ENCODE measurements at places on chromosomes 16 and 17.

- no peak for DNase-seq
Measured at GRCh38 chr16:4876646-4877379, 29.5 kb downstream of the UBN1 start.

GRCh38 chr16:67226295-67226803 is 581 bp upstream of the TMEM208 start:
- DNase-seq, result no peak

GRCh38 chr17:48134912-48135480 is 27.4 kb downstream of the SNX11 start:
- peak; percentile 16 for DNase-seq

GRCh38 chr16:48574766-48575165 is 35.2 kb downstream of the N4BP1 start:
- no peak for DNase-seq

- no peak for DNase-seq
Measured at GRCh38 chr16:86305440-86305839, 204.9 kb upstream of the FOXF1 start.

DNA sequence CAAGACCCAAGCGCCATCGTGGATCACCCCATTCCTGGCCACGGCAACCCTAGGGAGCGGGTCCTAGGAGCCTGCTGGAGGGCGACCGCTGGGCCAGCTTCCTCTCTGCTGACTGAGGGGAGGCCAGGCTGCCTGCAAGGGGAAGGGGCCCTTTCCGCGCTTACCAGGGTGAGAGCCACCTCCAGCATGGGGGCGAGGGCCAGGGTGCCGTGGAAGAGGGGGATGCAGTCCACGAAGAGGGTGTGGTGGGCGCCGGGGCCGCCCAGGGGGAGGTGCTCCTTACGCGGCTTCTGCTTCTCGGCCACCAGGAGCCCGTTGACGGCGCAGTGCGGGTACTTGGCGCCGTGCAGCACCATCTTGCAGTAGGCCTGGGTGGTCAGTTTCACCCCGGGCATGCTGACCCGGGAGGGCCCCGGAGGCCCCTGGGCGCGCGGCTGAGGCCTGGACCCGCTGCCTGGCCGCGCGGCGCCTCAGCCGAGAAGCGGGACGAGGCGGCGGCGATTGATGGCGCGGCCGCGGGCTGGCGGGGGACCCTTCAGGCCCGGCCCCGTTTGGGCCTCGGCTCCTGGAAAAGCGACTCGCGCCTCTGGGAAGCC is 345 bp downstream of the EMC8 start:
- DNase-seq, result peak; percentile 67

DNA sequence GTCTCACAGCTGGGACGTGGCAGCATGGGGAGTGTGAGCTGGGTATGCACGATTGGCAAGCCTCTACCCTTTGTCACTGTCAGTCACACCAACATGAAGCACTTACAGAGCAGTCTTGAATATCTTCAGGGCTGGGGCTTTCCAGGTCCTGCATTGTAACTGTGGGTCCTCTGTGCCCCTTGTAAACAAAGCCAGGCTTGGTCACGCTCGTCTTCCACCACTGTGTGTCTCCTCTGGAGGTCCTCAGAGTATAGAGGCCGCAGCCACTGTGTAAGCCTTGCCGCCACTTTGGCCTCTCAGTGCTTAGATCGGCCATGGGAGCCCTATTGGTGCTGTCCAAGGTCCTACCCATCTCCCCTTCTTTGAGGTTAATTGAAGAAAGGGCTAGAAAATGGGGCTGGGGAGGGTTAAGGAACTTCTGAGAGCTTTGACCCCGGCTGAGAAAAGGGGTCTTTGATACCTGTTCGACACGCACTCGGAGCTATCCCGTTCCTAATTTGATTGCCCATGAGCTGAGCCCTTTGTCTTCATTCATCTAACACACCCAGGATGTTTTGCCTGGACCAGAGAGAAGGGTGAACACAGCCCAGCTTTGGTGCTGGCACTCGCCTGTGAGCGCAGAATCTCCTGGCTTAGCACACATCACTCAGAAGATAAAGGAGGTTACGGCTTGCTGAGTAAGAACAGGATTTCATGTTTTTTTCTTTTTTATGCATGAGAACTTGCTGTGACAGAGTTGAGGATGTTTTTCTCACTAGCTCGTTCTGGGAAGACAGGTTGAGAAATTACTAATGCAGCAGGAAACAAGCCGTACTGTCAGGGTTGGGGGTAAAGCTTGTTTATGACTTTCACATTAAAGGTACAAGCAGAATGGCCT is 267.9 kb downstream of the CPPED1 start:
- DNase-seq, result peak; percentile 33

Data from NB4 (cell line).